ENCODE measurements at places on chromosomes 7 and 10.

DNA sequence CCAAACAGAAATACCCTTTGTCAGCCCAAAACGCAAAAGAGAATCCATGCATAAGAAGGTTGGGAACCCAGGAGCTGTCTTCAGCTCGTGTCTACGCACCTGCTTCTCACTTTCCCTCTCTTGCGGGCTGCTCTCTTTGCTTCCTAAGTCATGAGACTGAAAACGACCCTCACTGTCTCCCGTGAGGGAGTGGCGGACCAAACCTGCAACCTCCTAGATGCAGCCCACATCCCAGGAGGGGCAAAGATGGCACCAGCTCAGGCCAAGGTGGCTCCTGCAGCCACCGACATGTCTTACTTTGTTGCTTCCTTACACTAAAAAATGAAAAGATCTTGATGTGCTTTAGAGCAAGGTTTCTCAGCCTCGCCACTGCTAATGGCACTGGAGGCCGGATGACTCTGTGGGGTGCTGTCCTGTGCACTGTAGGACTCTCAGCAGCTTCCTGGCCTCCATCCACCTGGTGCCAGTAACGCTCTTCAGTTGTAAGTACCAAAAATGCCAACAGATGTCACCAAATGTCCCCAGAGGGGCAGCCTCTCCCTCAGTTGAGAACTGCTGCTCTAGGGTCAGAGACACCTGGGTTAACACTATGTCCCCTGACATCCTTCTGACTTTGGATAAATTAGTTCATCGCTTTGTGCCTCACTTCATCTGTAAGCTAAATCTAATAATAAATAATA is 179.8 kb upstream of the PFKP start:
- no peak for DNase-seq

DNA sequence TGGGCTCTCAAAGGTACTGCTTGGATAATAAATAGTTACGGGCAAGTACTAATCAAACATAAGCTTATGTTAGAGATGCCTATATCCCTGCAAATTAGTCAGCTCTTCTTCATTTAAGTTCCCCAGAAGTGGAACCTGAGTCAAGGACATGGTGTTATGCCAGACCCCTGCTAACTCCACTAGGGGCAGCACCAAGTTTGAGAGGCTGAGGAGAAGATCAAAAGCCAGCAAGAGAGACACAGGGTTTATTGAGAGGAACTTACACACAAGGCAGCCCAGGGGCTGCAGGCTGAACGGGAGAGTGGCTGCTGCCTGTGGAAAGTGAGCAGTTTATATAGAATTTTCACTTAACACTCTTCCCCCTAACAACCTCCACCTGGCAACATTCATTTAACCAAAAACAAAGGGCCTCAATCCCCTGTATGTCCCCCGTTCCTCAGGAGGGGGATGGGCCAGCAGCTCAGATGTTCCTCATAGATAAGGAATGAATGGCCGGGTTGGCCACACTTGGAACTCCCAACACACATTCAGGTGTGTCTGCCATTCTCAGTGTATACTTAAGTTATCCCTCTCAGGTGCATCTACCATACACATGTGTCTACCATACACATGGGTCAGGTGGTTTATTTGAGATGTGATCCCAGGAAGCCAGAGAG is 62.6 kb upstream of the GHITM start:
- DNase-seq: no peak

DNA sequence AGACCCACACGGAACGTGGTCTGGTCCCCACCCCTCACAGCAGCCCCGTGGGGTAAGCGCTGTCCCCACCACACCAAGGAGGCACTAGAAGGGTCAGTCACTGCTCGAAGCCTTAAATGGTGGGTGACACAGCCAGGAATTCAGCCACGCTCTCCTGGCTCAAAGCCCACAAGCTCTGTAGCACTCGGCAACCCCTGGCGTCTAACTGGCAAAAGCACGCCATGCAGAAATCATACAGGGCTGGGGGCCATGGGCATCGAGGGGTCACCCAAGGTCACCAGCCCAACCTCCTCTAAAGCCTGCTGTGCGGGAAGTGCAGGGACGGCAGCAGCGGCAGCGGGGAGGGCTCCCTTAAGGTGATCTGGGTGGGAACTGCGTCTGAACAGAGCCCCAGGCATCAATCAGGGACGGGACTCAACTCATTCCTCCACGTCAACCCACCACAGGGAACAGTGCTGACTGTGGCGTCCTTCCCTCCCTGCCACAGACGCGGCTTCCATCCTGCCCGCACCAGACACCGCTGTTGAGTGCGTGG is 7.8 kb downstream of the GPER1 start:
- DNase-seq: no peak

DNA sequence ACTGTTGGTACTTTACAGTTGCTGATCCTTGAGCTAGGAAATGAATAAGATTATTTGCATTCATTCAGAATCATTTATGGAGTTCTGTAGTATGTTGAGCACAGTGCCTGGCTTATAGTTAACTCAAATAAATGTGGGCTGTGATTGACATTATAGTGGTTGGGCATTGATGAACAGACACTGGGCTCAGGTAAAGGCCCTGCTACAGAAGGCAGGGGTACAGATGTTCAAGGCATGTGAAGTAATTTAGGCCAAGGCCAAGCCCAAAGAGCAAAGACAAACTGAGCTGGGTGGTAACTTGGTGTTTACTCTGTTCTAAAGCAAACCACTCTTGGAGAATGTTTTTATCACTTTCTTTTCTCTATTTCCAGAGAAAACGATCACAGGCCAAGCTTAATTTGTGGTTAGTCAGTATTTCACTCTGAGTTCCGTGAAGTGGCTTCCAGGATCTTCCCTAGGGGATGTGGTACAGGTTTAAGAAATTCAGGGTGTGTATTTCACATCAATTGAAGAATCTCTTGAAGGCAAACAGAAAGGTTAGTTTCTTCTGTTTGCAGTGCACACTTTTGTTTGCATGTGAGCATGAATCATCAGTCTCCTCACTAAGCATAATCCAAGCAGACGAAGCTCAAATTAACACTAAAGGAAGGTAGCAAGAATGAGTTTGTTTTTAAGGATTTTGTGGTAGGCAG is 113.9 kb upstream of the PRR15 start:
- DNase-seq: no peak

DNA sequence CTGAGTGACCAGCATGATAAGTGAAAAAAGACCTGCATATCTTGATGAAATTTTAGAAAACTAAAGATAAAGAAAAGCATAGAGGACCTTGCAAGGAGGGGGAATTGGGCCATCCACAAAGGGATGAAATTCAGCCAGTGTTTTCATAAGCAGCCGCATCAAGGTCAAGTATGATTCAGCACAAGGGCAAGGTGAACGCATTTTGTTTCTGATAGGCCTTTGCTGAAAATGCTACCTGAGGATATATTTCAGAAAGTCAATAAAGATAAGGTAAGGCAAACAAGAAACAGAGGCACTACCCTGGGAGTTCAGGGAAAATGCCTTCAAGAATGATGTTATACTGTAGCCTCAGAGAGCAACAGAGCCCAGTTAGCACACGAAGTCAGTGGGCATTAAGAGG is 55.0 kb upstream of the SHH start:
- DNase-seq: no peak

GRCh38 chr7:52475001-52475582 is 560.3 kb upstream of the POM121L12 start:
- DNase-seq: no peak

GRCh38 chr7:80589631-80590030 is 48.8 kb upstream of the CD36 start:
- no peak for DNase-seq

Measured in effector memory CD4-positive, alpha-beta T cell (primary cell).